ENCODE measurements at places on chromosomes 2 and 18.

- DNase-seq, result peak; percentile 7
Observed at GRCh38 chr2:224772494-224772893, 56.3 kb upstream of the CCDC195 start.

GRCh38 chr2:36550006-36550405, 48.0 kb downstream of the FEZ2 start:
- no peak for DNase-seq

- no peak for DNase-seq
Observed at GRCh38 chr2:44943693-44944101, 2.2 kb downstream of the SIX3 start.

DNA sequence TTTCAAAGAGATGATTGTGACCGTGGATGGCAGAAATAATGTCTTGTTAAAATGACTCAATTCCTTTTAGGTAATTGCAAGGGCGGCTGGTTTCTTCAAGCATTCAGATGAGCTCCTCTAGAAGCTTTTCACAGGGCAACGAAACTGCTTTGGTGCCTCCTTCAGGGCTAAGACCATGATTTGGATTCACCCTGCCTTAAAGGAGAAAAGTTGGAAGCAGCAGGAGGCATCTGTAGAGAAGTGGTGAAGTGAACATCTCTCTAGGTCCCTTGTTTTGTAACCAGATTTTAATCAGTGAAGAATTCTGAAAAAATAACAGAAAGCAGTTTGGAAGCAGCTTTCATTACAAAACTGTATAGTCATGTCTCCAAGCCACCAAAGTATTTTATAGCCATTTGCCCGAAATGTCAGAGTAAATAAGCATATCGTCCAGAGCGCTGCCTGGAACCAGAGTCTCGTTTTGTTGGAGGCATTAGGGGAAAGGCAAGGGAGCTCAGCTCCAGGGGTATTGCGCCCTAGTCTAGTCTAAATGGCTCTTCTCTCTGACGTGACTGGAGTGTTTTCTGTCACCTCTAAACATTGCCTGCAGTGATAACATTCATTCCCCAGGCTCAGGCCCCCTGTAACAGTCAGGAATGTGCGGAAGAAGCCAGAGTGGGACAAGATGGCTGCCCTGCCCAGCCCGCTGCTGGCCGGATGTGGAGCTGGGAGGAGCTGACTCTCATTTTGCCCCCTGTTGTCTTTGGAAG, 57.8 kb upstream of the ITGB6 start:
- DNase-seq, result no peak

DNA sequence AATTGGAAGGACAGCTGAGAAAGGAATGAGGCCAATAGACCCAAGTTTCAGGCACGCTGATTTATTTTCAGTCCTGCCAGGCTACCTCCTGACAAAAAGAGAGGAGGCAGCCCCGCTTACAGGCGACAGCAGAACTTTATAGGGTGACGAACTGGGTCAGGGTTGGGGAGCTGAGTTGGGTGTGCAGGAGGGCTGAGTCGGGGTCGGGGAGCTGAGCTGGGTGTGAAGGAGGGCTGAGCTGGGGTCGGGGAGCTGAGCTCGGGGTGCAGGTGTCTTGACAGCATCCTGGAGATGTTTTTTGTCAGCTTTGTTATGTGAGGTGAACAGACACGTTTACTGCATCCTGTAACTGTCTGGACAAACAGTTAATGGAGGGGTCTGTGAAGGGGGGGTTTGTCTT, 342.2 kb downstream of the ADCYAP1 start:
- DNase-seq, result no peak

- no peak for DNase-seq
Observed at GRCh38 chr2:52918551-52918950, 849.1 kb upstream of the CHAC2 start.

- DNase-seq, result no peak
Observed at GRCh38 chr2:180169474-180169873, 162.4 kb upstream of the CWC22 start.

- no peak for DNase-seq
Observed at GRCh38 chr2:199956062-199956380, 639 bp downstream of the MAIP1 start.

GRCh38 chr2:229914171-229914570, 7.6 kb downstream of the TRIP12 start:
- DNase-seq, result no peak

GRCh38 chr2:25878361-25879132, at the start of gene ASXL2:
ASXL2 (minus strand) TSS chr2:25878487; CDS start chr2:25878222, 265 bp downstream.
- peak; percentile 97 for DNase-seq

DNA sequence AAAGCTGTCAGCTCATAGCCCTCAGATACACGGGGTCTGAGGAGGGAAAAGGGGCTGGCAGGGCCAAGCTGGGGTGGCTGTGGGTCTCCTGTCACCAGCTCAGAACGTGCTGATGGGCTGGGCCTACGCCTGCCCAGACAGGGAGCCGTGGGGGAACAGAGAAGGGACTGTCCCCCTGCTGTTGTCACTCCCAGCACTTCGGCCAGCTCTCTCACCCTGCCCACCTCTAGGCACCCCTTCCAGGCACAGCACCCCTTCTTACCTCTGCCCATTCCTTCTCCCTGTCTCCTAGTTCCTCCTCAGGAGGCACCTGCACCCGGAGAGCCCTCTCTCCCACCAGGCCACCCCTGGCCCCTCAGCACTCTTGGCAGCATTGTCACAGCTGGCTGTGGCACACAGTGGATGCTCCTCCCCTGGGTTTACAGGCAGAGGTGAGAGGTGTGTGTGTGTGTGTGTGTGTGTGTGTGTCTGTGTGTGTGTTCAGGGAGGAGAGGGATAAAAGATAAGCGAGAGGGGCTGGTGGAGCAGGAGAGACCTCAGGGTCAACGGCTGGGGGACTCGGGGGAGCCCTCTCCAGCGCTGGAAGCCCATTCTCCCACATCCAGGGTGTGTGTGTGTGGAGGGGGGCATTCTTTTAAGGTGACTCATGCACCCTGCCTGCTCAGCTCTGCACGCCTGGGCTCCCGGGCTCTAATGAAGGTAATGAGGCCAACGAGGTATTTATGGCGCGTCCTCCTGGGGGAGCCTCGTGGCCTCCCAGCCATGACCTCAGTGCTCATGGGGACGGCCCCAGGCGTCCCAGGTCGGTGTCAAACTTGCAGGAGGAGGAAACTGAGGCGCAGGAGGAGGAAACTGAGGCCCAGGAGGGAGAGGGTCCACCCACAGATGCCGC, 66.1 kb upstream of the SMAD7 start:
- DNase-seq, result no peak

- DNase-seq, result no peak
Observed at GRCh38 chr2:27965841-27966240, 75.3 kb downstream of the BABAM2 start.

DNA sequence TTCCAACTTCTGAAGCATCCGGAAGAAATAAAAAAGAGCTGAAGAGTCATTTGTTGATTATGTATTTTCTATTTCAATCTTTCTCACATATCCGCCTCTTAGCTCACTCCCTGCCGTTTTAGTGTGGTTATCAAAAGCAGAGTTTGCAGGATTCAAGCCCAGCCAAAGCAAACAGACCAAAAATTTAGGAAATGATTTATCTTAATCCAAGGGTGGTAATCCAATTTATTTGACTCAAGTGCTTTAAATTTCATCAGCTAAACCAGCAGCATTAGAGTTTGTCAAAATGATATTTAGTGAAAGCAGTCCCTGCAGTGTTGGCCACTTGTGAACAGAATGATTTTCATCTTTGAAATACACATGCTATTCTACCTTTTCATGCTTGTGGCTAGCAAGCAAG, 129.3 kb upstream of the CCDC68 start:
- no peak for DNase-seq

DNA sequence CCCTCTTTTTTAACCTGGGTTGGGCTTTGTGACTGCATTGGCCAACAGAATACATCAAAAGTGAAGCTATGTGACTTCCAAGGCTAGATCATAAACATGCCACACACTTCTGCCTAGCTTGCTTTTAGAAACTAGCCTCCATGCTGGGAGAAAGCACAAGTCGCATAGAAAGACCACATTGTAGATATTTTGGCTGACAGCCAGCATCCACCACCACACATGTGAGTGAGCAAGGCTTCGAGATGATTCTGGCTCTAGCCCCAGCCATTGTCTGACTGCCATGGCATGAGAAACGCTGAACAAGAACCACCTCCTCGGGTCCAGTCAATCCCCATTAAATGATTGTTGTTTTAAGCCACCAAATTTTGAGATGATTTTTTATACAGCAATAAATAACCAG, 66.8 kb upstream of the STPG4 start:
- DNase-seq, result peak; percentile 17

DNA sequence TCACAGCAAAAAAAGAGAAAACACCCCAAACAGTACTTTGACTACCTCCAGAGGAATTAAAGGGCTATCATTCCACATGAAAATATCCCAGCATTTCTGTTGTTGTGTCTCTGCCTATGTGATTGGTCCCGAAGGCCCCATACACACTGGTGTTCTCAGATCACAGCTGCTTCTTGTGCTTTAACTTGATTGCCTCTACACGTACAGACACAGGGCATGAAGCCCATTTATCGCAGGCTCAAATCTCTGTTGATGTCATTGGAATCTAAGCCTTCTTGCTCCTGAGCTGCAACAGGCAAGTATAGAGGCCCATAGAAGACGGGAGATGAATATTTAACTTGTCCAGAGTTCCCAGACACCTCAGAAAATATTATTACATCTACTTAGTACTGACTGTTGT, 405.2 kb downstream of the NCKAP5 start:
- DNase-seq, result no peak

- peak; percentile 22 for DNase-seq
Observed at GRCh38 chr18:63074981-63075404, 244.6 kb downstream of the BCL2 start.

GRCh38 chr18:64091526-64091925, 57.4 kb downstream of the LINC00305 start:
- no peak for DNase-seq

DNA sequence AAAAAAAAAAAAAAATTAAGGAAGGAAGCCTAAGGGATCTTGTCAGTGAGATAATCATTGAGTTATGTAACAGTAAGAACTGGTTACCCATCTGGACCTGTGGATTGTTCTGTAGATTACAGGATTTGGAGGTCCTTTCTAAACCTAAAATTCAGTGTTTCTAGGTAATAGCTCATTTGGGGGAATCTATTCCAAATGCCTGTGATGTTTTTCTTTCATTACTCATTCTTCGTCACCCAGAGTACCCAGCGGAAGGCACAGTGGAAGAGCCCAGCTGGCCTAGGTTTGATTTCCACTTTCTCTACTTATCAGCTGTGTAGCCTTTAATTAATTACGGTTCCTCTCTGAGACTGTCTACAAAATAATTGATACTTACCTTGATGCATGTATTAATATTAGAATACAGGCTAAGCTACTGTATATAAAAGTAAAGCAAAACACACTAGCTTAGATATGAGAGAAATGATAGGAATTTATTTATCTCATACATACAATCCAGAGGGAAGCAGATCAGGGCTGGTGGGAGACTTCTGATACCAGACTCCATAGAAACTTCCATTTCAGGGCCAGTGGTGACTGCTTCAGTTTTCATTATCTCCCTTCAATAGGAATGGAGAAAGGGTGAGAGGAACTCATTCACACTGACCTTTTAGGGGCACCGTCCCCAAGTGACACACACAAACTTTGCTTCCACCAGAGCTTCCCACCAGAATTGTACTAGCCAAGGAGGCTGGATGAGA, 115.8 kb upstream of the NOSTRIN start:
- no peak for DNase-seq

DNA sequence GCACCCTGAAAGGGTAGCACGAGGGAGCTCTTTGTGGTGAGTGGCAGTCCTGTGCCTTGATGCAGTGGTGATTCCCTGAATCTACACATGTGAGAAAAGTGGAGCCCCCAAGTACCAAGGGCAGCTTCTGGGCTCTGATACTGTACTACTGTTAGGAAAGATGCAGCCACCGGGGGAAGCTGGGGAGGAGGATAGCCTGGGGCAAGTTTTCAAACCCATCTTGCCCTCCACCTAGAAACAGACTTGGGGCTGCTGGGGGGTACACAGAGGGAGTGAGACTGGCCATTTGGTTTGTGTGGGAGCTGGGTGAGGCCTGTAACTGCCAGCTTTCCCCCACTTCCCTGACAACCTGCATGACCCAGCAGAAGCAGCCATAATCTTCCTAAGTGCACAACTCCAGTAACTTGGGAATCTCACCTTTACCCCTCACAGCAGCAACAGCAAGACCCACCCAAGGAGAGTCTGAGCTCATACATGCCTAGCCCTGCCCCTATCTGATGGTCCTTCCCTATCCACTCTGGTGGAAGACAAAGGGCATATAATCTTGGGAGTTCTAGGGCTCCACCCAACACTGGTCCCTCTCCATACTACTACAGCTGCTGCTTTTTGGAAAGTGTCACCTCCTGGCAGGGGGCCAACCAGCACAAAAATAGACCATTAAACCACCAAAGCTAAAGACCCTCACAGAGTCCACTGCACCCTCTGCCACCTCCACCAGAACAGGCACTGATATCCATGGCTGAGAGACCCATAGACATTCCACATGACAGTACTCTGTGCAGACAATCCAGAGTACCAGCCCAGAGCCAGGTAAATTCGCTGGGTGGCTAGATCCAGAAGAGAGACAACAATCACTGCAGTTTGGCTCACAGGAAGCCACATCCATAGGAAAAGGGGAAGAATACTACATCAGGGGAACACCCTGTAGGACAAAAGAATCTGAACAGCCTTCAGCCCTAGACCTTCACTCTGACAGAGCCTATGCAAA, 8.2 kb downstream of the MALL start:
- DNase-seq, result no peak

DNA sequence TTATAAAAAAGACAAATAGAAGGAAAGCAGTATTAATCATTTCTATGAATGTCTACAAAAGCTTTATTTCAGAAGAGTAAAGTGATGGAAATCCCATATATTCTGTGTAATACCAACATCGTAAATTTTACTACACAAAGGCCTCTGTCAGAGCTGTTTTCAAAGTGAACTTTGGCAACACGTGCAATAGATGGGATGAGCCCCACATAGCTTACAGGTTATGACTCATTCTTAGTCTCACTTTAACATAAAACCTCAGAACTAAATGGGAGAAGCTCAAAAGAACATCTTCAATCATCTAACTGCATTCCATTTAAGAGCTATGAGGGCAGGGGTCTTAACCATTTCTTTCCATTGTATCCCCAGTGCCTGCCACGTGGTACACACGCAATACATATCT, 11.5 kb downstream of the VPS4B start:
- no peak for DNase-seq
